OCI-M1 (cell line): ENCODE measurements at places on chromosomes 13 and 19.

DNA sequence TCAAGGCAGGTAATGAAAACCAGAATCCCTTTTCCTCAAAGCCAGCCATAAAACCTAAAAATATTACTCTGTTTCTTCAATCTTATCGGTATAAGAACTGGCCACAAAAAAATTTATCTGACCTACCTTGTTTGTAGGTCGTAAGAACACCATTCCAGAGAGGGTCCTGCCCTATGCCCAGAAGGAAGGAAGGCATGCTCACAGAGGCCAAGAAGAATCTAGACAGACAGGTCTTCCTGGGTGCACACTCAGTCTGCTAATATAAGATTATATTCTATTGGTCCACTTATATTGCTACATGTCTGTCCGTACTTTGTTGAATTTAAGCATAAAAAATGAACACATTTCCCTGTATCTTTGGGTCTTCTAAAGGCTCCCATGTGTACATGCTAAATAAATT is 2136.1 kb upstream of the PCDH20 start:
- no peak for DNase-seq

- DNase-seq: no peak
Observed at GRCh38 chr19:37655689-37656371, 565 bp upstream of the ZFP30 start.

GRCh38 chr13:27264648-27265047 is 6.0 kb upstream of the RASL11A start:
- no peak for DNase-seq

DNA sequence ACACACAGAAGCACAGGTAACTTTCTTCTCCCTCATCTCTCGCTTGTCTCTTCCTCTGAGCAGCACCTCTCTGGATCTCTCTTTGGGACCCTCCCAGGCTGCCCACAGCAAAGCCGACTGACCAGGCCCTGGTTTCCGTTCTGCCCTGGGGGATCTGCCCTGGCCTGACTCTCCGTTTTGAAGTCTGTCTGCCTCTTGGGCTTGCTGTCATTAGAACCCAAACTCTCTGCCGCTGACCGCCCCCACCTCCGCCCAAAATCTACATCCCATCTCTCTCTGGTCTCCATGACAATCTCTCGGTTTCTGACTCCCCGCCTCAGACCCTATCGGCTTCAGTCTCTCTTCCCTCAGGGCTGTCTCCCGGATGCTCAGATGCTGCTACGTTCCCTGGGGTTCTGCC is 6.9 kb downstream of the KCNC3 start:
- no peak for DNase-seq

- DNase-seq: no peak
Observed at GRCh38 chr19:6987850-6988249, 33.4 kb downstream of the MBD3L2B start.

- DNase-seq: no peak
Observed at GRCh38 chr13:92510416-92510815, 716.2 kb upstream of the GPC6 start.

GRCh38 chr19:19181488-19181998 is 10.4 kb downstream of the BORCS8 start:
- DNase-seq: no peak

DNA sequence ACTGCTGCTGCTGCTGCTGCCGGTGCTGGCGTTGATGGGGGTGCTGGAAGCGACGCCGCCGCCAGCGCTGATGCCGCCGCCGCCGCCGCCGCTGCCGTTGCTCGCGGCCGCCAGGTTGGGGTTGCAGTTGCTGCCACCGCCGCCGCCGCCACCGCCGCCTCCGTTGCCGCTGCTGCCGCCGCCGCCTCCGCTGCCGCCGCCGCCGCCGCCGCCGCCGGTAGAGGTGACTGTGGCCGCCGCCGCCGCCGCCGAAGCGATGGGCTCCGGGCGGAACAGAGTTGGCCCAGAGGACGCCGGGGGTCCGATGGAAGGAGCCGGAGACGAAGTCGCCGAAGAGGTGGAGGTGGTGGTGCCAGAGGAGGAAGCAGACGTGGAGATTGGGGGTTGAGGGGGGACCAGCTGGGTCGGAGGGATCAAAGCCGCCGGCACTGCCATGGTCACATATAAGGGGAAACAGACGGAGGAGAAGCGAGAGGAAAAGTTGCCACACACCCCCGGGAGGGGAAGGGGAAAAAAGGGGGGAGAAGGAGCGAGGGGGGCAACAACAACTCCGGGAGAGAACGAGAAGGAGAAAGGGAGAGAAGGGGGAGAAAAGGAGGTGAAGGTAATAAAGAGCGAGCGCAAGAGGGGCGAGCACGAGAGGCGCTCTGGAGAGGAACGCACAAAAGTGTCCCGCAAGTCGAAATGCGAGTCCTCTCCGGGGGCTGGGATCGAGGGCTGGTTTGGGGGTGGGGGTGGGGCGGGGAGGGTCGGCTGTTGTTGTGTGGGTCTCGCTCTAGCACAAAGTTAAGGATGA is 471 bp downstream of the DACH1 start:
- DNase-seq: no peak

GRCh38 chr13:97855570-97856303 is 97.7 kb upstream of the IPO5 start:
- DNase-seq: peak; percentile 80

DNA sequence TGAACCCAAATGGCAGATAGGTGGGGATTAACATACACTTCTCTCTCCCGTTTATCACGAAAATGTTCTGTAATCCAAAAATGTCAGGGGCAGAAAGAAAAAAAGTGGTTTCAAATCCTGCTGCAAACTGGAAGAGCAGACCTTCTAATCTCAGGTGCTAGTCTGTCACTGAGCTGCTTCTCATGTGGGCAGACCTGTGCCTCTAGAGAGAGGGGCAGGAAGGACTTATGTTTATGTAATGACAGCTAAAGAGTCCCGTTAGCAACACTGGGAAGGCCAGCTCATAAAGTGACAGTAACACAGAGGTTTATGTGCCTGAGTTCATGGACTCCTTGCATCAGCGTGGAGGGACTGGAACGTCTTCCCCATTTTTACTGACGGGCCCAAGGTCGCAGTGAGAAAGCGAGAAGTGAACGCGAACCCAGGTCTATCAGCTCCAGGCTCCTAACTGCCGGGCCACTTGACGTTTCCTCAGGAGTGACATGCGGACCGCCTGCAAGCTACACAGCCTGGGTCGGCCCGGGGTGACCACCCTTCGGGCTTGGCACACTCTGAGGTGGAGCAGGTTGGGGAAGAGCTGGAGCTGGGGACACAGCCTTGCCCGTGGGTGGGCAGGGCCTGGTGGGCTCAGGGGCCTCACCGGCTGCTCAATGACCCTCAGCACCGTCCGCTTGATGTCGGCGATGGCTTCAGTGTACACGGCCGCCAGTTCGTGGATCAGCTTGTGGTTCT is 9.6 kb upstream of the RSPH6A start:
- no peak for DNase-seq

GRCh38 chr19:54218259-54218658 is 4.5 kb downstream of the LILRB3 start:
- no peak for DNase-seq

- no peak for DNase-seq
Observed at GRCh38 chr13:66378894-66379293, 851.2 kb downstream of the PCDH9 start.

DNA sequence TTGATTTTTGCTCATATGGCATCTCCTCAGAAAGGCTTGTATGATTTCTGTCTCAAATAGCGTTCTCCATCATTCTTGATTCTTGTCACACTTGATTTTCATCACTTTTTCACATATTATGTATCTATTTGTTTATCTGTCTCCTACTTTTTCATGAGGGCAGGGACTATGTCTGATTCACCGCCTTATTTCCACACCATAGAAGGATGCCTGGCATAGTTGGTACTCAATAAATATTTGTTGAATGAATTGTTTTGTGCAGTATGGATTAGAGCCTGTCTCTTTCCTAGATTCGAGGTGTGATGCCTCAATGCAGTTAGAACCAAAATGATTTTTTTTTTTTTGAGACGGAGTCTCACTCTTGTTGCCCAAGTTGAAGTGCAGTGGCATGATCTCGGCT is 12.1 kb downstream of the SAE1 start:
- DNase-seq: no peak

DNA sequence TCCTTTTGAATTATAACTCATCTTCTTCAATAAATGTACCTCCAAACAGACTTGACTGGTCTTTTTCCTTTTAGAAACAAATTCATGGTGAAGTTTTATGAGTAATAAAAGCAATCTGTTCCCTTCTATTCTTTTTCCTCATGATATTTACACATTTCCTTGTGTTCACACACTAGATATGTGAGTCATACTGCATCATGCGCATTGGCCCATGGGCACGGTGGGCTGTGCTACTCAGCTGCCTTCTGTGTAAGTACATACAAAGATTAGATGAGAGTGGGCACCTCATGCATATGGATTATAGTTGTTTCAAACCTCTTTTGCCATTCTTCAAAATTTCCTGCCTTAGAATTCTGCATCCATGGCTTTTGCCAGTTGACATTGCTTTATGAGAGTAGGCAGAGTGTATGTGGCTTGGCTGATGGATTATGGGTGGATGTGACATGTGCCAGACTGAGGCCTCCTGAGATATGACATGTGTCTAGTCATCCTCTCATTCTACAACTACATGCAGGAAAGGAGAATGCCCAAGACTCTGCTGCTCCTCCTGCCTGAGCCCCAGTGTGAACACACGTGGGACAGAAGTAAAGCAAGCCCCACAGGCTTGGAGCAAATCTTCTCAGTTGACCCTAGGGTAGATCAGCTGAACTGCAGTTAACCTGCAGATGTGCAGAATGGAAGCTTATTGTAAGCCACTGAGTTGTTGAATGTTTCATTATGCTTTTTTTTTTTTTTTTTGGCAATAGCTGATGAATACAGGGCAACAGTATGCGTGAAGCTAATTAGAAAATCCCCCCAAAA is 109.9 kb downstream of the RBM26 start:
- no peak for DNase-seq

GRCh38 chr13:35995136-35995535 is 136.0 kb downstream of the DCLK1 start:
- DNase-seq: peak; percentile 62

DNA sequence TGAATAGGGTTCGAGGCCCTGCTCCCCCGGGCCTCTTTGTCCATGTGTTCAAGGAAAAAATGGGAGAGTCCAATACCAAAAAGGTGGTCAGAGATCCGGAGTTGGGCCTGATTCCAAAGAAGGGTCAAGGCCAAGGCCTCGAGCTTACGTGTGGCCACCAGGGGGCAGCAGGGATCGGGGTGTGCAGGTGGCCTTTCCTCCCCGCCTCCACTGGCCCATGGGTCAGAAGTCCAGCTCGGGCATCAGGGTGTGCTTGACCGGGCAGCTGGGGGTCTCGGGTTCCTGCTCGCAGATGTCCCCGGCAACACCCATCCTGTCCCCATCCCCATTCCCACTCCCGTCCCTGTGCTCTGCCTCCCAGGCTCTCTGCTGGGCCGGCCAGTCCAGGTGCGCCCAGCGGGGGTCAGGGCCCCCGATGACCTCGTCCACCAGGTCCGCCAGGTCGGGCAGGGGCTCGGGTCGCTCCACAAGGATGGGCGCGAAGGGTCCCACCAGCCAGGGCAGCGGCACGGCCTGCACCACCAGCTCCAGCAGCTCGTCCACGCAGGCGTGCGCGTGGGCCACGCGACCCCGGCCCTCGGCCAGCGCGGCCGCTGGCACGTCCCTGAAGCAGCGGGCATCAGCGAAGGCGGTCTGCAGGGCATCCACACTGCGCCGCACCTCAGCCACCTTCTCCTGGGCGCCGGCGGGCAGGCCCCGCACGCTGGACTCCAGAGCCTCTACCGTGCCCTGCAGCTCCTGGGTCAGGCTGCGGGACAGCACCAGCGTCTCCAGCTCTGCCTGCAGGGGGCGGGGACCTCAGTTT is 5.2 kb upstream of the PLIN4 start:
- DNase-seq: peak; percentile 83

DNA sequence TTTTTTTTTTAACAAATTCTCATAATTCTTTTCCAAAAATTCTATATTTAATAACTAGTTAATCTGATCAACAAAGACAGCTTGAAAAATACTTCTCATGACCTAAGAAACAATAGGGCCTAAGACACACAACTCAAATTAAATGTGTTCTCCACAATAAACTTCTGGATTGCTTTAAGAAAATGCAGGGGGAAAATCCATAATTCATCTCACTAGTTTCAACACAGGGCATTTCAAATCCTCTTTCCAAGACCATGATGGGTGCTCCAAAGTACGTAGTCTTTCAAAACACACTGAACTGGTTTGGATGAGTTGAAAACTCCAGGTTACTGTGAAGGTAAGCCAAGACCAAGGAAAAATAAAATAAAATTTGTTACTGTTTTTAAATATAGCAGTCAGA is 62.6 kb downstream of the DCLK1 start:
- DNase-seq: no peak

- no peak for DNase-seq
Observed at GRCh38 chr13:28575200-28575599, 80.3 kb upstream of the FLT1 start.
